ENCODE measurements at places on chromosomes 1 and 21.
A peak's percentile ranks its signal among the peaks of the same experiment; 100 is the strongest.

DNA sequence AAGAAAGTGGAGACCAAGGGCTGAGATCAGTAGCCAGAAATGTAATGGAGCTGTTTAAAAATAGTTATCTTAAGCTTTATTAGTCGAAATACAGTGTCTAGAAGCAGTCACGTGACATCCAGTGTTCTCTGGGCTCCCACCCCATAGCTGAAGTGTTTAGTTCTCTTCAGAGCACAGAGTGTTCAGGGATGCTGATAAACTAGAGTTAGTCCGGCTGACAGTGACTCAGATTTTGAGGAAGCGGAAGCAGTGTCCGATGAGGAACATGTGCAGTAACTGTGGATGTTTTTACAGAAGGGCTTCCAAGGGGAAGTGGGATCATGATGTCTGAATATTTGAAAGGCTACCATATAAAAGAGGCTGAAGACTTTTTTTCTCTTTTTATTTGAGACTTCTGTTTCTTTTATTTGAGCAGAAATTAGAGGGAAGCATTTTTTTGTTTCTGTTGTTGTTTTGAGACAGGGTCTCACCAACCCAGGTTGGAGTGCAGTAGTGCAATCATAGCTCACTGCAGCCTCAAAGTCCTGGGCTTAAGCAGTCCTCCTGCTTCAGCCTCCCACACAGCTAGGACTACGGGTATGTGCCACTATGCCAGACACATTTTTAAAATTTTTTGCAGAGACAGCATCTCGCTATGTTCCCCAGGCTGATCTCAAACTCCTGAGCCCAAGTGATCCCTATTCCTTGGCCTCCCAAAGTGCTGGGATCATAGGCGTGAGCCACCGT lies 124.2 kb downstream of the GALNT2 start:
- DNase-seq: peak; percentile 88

DNA sequence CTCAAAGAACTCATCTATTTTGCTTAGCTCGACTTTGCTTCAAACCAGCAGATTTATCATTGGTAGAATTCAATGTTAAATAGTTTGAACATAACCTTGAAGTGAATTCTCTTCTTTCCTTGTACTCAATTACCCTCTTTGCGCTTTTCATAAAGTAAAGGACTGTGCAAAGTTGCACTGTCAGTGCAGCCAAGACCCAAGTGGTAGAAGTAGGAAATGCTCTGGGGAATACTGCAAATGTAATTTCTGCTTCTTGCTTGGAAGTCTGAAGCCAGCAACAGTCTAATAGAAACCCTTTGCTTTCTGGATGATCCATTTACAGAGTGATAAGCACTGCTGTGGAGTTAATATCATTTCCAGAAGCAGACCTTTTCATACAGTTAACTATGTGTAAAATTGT lies 936.7 kb upstream of the TMPRSS15 start:
- no peak for DNase-seq

- DNase-seq: no peak
These were observed 4.4 kb downstream of the ITPKB start for GRCh38 chr1:226734611-226735153.

- peak; percentile 35 for DNase-seq
These were observed 10.1 kb upstream of the SLC25A33 start for GRCh38 chr1:9529190-9529589.

GRCh38 chr1:44032170-44032790 lies 1.0 kb upstream of the SLC6A9 start:
- no peak for DNase-seq

DNA sequence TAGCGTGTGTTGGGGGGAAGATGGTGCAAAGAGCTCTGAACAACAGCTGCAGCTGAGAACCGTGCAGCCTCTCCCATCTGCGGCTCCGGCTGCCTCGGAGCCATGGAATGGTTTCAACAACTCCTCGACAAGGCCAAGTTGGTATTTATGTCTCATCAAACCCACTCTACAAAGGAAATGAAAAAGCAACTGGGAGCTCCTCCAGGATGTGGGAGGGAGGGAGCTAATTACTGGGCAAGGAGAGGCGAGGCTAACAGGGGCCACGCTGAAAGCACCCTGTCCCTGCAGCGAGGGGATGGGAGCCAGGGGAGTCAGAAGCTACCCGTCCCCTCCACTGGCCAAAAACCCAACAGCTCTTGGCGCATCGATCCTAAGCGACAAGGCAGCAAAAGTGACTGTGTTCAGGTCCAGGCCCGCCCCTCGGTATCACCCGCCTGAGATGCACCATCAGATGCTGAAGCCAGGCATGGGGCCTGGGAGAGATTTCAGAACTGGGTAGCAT lies 63.1 kb downstream of the ACOT7 start:
- no peak for DNase-seq
